ENCODE measurements at places on chromosomes 12 and 14.

DNA sequence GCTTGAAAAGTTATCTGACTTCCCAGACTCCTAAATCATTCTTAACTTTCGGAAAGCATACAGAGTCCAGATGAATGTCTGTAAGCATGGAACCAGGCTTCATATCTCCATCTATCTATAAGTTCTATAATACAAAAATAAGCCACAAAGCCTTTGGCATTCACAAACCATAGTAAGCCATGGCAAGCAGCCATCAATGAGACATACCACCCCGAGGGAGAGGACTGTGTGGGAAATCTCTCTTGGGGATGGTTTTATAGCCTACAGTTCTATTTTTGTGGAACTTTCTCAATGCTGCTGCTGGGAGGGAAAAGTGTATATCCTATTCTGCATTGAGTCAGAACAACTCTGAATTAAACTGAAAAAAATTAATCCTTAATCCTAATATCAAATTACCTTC, 20.4 kb downstream of the EGLN3 start:
- no peak for DNase-seq

DNA sequence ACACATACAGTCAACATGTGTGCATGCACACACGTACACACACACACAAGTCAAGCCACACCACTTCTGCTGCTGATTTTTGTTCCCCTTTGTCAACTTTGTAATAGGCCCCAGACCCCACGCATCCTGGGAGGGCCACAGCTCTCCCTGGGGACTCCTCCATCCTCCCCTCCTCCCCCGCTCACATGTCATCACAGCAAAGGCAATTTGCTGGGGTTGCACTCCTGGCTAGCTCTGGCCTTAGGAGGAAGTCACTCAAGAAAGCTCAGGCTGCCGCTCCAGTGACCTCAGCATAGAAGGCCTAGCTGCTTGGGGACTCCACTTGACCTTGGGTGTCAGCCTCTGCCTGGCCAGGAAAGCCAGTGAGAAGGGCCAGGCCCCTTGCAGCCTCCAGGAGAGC, 27.2 kb downstream of the NGB start:
- no peak for DNase-seq

- DNase-seq, result no peak
Observed at GRCh38 chr12:59632408-59632807, 36.6 kb downstream of the SLC16A7 start.

- DNase-seq, result no peak
Observed at GRCh38 chr12:130070126-130070611, 92.1 kb upstream of the FZD10 start.

- no peak for DNase-seq
Observed at GRCh38 chr12:25072906-25073650, 121.9 kb downstream of the DNAI7 start.

- DNase-seq, result no peak
Observed at GRCh38 chr12:121806546-121807423, 3.0 kb downstream of the SETD1B start.

- no peak for DNase-seq
Observed at GRCh38 chr12:106906715-106907114, 49.0 kb upstream of the TMEM263 start.
